ENCODE measurements at places on chromosomes 13 and 19.
A peak's percentile ranks its signal among the peaks of the same experiment; 100 is the strongest.

- DNase-seq = no peak
Measured at GRCh38 chr13:34139660-34140227, 321.8 kb downstream of the RFC3 start.

DNA sequence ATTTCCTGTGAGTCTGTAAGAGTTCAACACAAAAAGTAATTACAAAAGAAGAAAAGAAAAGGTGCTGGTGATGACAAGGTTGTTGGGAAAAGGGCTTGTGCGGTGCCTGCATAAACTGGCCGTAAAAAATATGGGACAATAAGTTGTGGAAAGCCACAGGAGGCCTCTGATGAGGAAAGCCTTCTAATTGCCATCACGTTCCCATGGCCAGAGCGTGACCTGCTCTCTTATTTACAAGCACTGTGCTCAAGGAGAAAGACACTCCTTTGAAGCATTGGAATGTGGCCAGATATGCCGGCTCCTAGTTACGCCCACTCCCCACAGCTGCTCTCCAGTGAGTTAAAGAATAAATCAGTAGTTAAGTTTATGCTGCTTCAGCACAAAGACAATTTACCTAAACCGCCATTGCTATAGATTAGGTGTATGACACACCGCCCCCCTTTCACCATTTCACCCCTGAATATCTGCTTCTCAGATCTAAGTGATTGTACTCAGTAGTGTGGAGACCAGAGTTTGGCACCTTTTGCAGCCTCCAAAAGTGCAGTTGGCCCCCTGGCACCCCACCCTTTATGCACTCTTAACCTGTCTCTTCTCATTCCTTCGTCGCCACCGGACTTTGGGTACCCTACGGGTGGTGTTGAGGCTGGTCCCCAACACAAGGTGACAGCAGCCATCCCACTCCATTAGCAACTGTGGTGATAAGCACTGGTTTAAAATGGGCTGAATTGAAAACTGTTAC, 8.1 kb upstream of the PGLYRP1 start:
- no peak for DNase-seq

DNA sequence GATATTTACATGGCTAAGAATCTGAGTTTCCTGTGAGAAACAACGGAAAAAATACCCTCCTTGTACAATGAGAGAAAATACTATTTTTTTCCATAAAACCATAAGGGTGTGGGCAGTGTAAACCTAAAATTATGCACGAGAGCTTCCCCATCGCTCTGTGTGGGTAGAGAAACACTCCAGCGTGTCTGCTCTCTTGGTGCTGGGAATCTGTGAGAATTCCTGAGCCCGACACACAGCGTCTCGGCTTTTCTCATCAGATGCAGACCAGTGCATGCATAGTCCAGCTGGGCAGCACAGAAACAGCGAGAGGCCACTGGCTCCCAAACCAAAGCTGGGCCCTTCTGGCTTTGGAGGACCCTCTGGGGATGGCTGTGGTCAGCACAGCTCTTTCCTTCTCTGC, 12.0 kb downstream of the PLPP2 start:
- DNase-seq = no peak

GRCh38 chr19:19083413-19084178, 19.8 kb downstream of the SLC25A42 start:
- no peak for DNase-seq

GRCh38 chr19:37511186-37511585, 4.4 kb downstream of the ZNF793 start:
- DNase-seq = no peak

GRCh38 chr19:7788933-7789323, 25.9 kb downstream of the CLEC4M start:
- DNase-seq = no peak

DNA sequence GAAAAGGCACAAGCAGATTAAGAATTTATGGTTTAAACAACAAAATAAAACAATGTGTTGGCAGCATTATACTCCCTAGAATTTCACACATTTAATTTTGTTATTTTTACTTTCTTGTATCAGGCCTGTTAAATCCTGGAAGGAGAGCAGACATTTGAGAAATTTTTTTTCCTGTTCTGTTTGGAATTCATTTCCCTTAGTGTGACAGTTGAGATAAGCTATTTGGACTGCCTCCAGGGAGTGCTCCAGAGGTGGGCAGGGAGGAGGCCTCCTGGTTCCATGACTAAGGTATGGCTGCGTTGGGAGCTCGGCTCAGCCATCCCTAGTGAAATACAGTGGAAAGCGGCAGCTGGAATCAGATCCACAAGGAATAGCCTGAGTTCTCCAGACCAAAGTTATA, 185.7 kb downstream of the KCNRG start:
- DNase-seq = no peak

GRCh38 chr13:50016444-50016843, 1.2 kb downstream of the KCNRG start:
- DNase-seq = no peak

DNA sequence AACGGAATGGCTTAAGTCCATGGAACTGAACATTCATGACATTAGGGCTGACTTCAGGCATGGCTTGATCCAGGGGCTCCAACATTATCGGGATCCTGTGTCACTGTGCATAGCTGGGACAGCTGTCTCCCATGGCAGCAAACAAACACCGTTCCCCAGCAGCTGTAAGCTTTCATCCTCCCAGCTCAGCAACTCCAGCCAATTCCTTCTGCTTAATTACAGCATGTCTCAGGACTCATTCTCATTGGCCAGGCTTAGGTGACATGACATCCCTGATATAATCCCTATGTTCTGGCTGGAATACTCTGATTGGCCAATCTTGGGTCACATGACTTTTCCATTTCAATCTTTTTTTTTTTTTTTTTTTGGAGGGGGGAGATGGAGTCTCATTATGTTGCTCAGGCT, 10.9 kb upstream of the TLE5 start:
- DNase-seq = no peak

GRCh38 chr13:39411511-39411910, 191.5 kb downstream of the LHFPL6 start:
- no peak for DNase-seq

DNA sequence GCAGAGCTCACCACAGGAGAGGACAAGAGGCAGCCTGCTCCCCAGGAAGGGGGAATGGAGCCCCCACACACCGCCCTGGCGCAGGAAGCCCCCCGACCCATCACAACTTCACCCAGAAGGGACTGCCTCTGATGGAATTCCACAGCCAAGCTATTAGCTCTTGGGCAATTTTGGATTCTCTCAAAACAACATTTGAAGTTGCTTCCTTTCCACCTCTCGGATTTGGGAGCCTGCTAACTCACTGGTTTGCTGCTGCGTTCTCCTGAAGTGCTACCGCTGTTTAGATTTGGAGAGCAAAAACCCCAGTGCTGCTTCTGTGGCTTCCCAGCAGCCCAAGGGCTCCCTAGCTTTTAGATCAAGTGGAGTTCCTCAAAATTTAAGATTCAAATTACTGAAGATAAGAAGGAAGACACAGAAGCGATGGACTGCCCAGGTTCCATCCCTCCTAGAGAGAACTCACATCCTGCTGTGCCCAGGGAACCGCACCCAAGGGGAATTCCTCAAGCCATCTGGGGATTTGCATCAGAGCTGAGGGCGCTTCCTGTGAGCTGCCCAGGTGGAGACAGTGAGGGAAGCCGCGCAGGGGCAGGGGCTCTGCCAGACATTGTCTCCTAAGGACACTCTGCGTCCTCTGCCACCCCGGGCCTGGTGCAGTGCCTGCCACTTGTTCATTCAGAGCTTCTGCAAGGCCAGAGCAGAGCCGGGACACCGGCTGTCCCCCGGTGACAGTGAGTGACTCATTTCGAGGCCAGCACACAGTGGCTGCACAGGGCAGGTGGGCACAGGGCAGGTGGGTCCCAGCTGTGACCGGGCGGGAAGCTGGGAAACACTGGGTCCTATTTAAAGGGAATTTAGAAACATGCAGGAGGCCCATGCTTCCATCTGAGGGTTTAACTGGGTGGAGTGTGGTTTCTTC, 45.5 kb downstream of the COL4A1 start:
- no peak for DNase-seq

DNA sequence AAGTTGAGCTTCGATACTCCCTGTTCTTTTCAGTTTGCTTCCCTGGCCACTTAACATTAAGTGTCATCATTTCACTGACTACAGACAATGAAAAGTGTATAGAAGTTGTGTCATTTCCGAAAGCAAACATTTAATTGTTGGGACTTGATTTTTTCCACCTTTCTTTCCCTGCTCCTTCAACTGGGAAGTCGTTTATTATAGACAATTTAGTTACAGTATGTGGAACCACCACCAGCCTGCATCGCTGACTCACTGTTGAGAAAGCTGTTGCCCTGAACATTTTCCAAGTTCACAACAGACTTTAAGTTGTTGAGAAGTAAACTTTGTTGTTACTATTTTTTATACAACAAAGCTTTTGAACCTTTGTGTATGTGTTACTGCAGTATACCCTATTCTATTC, 788.4 kb upstream of the PRR20A start:
- no peak for DNase-seq

DNA sequence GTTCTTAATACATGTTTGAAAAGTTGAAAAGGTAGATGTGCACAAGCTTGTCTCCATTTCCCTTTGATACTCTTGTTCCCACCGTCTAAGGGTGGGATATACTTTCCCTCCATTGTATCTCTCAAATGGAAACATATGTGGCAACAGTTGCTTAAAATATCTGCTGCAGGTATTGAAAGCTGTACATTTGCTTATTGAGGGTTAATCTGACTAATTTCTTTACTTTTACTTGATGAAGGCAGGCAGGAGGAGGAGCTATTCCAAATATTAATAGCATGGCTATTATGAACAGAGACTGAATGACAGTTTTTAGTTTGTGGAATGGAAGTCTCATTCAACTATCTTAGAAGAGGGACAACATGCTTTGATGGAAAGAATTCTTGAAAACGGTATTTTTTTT, 103.8 kb downstream of the SLC10A2 start:
- DNase-seq = no peak

DNA sequence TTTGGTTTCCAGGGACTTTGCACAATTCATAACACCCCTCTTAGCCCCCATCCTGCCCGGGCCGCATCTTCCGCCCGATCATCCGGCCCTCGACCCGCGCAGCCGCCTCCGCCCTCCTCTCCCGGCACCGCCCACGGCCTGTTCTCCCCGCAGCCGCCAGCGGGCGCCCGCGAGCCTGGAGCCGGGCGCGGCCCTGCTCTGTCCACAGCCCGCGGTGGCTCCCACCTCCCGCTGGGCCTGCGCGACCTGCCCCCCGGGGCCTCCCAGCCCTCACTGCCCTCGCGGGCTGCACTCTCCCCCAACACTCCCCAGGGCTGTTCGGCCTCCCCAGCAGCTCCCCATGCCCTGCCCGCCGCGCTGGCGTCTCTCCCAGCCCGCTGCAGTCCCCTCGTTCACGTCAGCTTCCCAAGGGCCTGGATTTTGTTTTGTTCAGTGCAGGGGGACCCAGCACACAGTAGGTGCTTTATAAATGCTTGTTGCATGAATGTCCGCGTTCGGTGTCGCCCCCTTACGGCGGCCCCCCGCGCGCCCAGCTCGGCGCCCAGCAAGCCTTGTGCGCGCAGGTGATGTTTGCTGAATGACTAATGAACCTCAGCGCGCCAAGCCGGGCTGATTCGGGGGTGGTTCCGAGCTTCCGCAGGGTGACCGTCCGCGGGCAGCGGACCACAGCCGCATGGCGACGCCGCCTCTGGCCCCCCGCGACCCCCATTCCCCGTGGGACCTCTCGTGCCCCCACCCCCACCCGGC, 4.6 kb upstream of the APC2 start:
- DNase-seq = peak; percentile 85

GRCh38 chr13:34152409-34152808, 334.5 kb downstream of the RFC3 start:
- no peak for DNase-seq

GRCh38 chr13:35496006-35496405, 19.5 kb upstream of the MAB21L1 start:
- DNase-seq = no peak

DNA sequence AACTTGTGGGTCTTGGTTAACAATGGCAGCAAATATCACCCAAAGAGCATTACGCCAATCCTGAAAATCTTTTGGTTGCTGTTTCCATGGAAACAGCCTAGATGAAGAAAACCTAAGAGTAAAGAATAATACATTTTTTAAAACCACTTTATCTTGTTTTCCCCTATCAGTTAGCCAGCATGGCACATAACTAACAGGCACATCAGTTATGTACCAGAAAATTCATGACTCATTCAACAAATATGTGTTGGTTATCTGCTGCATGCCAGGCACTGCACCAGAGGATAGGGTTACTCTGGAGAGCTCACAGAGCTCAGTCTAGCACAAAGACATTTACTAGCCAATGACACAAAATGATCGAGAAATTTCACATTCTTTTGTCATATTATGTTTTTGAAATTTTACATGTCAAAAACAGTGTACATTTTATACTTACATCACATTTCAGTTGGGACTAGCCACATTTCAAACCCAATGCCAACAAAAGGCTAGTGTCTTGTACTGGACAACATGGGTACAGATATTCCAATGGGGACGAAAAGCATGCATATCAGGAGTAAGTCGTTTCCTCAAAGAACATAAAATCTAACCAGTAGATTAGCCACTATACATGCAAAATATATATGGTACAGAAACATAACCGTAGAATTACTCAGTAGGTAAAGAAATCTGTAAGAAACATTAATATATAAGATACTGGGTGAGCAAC, 20.3 kb downstream of the LNX2 start:
- DNase-seq = no peak

All from activated B cell treated with CpG ODN at 0.5 μM for 24 hours (primary cell).